ENCODE measurements at places on chromosomes 2 and 18. TPM values are rescaled to one million over a fixed set of nuclear protein-coding genes. Genes with fewer than 3 reads are reported as not detected.

The CTLA4 gene
- total RNA-seq = 0.11 TPM

The TP53I3 gene
- 7.5 TPM for total RNA-seq

DNA sequence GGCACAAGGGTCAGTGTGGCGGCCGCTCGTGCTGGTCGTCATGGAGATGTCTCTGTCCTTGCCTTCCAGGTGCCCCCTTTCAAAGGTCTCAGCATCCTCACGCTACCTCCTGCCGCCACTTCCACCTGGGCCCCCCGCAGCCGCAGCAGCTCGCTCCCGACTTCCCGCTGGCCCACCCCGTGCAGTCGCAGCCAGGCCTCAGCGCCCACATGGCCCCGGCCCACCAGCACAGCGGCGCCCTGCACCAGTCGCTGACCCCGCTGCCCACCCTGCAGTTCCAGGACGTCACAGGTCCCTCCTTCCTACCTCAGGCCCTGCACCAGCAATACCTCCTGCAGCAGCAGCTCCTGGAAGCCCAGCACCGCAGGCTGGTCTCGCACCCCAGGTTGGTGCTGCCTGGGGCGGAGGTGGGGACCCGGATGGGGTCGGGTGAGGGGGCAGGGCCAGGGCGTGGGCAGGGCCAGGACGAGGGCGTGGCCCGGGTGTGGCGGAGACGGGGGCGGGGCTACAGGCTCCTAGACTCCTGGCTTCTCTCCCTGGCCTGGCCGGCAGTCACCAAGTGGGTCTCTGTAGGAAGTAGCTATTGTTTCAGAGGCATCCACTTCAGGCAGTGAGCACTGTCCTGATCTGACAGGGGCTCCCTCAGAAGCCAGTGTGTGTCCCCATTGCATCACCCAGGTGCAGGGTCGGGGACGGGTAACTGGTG, 223.7 kb downstream of the LOXHD1 start:
- no peak for DNase-seq

GRCh38 chr2:32168513-32168912, 2.8 kb downstream of the SLC30A6 start:
- DNase-seq = no peak

All from left ventricle myocardium inferior (tissue), 1 donor.